ENCODE measurements at places on chromosomes 16 and 17.

- no peak for DNase-seq
These were observed 2.0 kb upstream of the NDRG4 start for GRCh38 chr16:58497935-58498334.

DNA sequence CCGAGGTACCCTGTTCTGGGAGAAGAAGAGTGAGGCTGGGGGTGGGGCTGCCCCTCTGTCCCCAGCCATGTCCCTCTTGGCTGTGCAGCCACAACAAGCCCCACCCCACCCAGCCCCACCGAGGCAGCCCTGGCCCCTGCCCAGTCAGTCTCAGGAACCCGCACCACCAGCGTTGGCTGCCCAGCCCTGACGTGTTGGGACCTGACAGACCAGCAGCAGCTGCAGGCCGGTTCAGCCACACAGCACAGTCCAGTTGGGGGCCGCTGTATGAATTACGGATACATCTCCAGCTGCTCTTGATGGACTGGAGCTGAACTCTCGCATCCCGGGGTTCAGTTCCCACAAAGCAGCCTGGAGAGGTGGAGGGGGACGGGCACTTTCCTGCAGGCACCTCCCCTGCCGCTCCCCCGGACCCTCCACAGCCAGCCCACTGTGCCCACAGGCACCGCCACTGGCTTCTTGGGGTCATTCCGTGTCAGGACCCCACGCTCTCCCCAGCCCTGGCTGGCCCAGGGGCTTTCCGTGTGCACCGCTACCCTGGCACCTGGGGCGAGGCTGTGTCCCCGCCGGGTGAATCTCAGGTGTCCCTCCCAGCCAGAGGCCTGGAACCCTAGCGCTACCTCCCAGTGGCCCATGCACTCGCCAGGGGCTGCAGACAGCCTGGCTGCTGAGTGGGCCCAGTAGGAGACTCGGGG is 7.1 kb downstream of the CDH15 start:
- no peak for DNase-seq

DNA sequence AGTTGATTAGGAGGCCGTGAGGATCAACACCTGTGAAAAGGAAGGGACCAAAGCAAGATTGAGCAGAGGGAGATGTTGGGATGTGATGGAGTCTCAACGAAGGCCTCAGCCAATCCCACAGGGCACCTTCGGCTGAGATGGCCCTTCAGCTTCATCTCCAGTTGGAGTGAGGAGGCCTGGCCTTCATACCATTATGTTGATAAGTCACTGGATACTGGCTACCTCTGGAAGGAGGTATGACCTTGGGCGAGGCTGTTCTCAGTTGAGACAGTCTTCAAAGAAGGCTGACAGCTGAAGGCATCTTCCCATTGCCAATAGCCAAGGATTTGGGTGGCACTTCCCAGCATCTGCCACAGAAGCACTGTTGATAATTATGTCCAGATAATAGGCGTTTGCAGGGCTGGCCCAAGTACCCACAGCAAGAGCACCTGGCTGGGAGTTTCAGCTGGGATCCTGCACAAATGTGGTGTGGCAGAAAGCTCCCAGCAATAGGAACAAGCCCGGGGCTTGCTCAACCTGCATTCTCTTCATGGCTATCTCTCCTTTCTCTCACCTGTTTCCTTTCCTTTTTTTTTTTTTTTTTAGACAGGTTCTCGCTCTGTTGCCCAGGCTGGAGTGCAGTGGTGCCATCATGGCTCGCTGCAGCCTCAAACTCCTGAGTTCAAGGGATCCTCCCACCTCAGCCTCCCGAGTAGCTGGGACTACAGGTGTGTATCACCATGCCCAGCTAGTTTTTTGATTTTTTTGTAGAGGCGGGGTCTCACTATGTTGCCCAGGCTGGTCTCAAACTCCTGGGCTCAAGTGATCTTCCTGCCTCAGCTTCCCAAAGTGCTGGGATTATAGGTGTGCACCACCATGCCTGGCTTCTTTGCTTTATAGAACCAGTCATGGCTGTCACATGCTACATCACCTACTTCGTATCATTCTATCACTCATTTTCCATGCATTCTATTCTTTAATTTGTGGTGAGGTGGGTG is 18.2 kb upstream of the MAP3K14 start:
- no peak for DNase-seq

GRCh38 chr17:41967921-41968578 is 1.5 kb downstream of the CNP start:
- no peak for DNase-seq

- DNase-seq, result no peak
These were observed 118.5 kb upstream of the ZNF267 start for GRCh38 chr16:31754998-31755615.

GRCh38 chr16:68400083-68400923 is 48.0 kb downstream of the SMPD3 start:
- DNase-seq, result no peak

- DNase-seq, result no peak
These were observed 37.5 kb upstream of the TOM1L1 start for GRCh38 chr17:54863176-54863575.

DNA sequence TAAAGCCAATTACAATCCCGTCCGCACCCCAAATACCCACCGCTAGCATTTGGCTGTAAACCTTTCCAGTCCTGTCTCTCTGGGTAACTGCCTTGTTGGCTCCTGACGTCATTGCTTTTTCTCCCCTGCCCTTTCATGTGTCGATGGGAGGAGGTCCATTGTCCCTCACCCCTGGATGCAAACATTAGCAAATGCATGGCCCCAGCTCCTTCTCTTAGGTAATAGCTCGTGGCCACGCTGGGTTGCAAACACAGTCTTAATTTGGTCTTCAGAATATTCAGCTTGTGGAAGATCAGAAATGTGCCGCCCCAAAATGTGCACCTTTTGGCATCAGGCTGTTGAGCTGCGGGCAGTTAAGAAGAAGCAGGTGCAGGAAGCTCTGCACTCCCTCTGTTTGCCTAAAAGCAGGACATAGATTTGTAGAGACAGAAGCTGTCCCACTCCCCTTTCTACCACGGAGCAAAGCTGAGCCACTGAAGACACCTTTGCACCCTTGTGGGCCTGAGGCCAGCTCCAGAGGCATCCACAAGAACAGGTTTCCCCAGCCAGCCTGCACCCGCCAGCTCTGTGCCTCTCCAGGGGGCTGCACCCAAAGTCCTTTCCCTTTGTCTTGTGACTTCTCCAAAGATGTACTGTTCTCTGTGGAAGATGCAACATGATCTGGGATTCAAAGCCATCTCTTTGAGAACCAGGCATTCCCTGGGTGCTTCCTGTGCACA is 127.3 kb downstream of the MGAT5B start:
- no peak for DNase-seq

GRCh38 chr16:88329726-88330700 is 52.7 kb upstream of the ZNF469 start:
- DNase-seq, result no peak

DNA sequence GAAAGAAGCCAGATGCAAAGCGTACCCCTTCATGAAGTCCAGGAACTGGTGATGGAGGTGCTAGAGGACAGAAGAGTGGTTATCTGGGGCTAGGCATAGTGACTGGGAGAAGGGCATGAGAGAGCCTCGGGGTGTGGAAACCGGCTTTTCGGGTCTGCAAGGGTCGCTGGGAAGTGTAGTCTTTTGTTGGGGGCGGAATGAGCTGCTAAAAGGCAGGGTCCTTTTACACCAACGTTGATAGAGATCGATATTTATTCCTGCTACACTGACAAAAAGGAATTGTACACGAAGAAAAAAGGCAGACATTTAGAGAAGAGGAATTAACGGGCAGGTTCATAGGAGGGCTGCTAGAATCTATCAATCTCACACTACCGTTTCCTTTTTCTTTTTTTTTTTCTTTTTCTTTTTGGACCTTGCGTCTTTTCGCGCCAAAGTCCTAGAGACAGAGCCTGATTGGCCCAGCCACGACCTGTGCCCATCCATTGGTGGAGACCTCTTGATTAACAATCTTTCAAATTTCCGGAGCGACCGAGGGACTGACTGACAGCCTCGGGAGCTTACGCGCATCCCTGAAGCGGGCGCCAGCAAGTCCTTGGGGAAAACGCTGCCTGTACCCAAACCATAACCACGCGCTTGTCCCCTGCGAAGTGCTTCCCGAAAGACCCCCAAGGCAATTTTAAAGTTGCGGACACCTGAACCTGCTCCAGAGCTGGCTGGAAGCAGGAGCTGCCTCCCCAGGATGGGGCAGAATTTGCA is 27.7 kb upstream of the DHRS7B start:
- DNase-seq, result peak; percentile 27

GRCh38 chr17:4161967-4162305 is 18.9 kb downstream of the CYB5D2 start:
- no peak for DNase-seq

GRCh38 chr17:79911430-79912399 is 72.5 kb upstream of the CBX4 start:
- no peak for DNase-seq

GRCh38 chr17:21286909-21287702 is 2.6 kb downstream of the MAP2K3 start:
- no peak for DNase-seq

- peak; percentile 17 for DNase-seq
These were observed 2.3 kb upstream of the CCDC182 start for GRCh38 chr17:57747221-57748017.

DNA sequence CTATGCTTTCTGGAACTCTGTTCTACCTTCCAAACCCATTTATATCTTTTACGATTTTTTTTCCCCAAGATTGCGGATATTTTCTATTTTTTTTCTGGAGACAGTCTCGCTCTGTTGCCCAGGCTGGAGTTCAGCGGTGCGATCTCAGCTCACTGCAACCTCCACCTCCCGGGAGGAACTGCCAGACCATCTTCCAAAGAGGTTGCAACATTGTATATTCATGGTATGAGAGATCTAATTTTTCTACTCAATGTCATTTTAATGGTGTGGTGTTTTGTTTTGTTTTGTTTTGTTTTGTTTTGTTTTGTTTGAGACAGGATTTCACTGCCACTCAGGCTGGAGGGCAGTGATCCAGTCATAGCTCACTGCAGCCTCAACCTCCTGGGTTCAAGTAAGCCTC is 8.5 kb upstream of the BMERB1 start:
- DNase-seq, result no peak

GRCh38 chr17:75047398-75048098 is 523 bp downstream of the KCTD2 start:
- DNase-seq, result peak; percentile 12

DNA sequence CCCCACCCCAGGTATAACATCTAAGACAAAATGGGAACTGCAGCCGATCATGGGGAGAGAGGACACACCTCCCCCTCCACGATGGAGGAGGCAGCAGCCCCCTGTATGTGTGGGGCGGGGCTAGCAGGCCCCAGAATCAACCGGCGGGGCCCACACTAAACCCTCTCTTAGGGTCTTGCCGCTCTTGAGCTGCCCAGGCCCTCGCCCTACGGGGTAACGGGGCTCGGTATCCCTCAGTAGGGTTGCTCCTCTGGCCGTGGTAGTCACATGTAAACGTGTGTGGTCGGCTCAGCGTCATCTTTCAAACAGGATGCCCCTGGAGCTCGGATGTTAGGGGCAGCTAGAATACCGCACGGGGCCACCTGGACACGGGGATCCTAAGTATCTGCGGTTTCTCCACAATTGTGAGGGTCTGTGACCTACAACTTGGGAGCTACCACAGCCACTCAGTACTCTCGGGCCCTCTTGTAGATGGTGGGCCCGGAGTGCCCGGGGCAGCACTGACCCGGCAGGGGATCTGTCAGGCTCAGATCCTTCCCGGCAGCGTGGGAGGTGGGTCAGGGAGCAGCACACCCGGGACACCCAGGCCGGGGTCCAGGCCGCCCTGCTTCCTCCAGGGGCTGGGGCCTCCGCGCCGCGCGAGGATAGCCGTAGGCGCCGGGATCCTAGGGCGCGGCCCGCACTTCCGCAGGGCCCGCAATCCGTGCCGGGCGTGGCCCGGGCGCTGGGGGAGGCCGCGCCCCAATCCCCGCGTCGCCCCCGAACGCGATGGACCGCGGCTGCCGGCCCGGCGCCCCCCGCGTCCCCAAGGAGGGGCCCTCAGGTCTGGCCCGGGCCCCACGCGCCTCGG is 781 bp downstream of the ARHGDIA start:
- DNase-seq, result peak; percentile 16

DNA sequence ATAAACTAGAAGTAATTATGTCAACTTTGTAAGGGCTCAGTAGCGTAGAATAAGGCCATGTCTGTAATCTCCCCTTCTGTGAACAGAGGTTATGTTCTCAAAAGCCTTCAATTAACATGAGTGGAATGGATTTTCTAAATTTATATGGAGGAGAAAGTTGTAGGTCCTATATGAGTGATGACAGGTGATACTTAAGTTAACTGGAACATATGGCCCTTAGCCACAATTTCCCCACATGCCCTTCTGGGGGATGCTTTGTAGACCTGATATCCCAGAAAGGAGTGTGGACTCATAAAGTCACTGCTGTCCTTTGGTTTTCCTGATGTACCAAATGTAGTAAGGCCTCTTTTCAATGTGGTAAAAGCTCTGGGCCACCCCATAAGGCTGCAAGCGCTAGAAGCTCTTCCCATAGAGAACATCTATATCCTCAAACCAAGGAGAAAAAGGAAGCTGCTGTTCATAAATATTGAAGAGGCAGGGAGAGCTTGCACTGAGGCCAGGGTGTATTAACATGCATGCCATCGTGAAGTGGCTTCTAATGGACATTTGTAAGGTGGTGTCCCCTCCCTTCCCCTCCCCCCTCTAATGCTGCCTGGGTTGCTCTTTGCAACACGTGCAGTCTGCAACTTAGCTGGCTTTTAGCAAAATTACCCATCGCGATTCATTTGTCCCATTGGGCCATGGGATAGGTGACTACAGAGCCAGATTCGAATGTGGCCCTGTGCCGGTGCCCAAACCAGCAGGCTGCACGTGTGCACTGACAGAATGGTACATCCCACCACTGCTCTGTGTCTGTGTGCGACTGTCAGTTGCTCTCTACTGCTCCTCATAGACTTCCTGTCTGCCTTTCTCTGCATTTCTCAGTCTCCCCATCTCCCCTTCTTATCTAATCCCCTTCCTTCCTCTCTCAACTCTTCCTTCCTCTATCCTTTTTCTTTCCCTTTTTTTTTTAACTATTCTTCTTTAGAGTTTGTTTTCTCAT is 269.0 kb downstream of the WWOX start:
- DNase-seq, result no peak

DNA sequence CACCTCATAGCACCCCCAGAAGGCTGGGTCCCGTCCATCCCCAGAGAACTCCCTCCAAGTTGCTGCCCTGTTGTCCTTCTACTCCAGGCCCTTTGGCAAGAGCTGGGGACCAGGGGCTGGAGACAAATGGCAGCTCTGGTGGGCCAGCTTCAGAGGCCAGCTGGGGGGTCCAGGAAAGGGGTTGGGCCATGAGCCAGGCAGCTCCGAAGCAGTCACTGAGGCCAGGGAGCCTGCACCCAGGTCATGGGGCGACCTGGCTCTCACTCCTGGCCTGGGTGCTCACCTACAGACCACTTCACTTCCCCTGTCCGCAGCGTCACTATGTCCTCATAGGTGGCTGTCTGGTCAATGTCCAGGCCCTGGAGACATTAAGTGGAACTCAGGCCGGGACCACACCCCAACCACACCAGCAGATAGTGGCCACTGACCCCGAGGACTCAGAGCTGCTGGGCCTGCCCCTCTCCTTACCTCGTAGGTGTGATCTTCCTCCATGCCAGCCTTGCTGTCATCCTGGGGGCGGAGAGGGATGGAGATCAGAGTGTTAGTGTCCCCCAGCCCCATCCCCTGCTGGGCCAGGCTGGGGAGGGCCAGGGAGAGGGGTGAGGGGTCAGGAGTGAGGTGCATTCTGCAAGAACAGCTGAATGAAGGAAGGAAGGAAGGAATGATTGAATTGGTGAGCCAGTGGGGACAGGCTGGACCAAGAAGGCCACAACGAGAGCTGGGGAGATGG is 3.0 kb downstream of the CD79B start:
- DNase-seq, result no peak

- DNase-seq, result no peak
These were observed 38.0 kb upstream of the PHB1 start for GRCh38 chr17:49452661-49453060.
